ENCODE measurements at places on chromosomes 3 and 15.

DNA sequence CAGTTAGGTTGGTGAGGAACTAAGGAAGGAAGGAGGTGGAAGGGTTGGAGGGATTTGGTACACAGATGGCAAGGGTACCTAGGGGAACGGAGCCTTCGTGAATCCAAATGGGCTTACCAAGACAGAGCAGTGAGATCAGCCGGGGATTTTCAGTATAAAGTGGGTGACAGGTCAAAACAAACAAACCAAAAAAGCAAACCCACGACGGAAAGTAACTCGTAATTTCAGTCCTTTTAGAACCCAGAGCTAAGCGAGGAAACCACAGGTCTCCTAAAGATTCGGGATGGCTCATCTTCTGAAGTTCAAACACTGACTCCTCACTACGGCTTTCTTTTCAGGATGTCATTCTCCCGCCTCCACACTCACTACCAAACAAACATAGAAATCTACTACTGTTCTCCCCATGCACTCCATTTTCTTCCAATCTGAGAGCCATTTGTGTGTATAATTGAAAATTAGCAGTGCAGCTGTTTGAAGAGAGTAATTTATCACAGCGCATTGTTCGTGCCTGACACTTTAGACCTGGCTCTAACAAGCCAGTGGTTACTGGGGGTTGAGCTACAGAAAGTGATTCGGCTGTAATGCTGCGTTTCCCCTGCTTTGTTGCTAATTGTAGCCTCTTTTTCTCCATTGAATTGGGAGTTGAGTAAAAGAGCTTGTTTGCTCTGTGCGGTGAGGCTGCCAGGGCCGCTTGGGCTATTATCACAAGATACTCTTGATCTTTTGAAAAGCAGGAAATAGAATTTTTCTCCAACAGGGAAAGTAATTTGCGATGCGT is 64.7 kb upstream of the CCDC39 start:
- no peak for DNase-seq

DNA sequence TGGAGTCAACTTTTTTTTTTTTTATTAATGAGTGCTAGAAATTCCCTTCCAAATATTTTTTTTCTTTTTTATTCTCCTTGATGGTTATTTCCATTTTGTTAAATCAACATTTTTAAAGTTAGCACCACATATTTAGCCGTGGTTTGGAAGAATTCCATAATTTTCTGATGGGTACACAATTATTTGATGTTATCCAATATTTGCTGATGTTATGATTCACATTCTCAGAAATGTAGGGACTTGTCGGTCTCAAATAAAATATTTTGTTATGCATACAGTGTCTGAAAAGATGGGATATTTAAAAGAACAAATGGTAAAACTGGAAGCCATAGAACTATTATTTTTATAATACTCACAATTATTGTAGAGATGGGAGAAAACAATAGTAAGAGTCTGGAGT is 911.5 kb upstream of the GBE1 start:
- DNase-seq, result no peak

DNA sequence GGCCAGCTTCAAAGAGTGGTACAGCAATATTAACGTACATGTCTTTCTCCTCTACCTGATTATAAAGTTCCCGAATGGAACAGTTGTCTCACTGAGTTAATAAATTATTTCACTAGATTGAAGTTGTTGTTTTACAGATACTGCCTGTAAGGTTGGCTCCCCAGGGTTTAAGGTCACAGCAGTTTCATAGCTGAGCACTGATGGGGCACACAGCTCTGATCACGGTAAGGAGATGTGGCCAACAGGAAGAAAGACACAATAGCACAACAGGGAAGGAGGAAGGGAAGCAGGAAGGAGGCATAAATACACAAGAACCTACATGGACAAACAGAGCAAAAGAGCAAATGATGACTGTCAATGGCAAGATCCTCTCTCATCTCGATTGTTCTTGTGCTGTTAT is 215.6 kb downstream of the WNT5A start:
- no peak for DNase-seq

DNA sequence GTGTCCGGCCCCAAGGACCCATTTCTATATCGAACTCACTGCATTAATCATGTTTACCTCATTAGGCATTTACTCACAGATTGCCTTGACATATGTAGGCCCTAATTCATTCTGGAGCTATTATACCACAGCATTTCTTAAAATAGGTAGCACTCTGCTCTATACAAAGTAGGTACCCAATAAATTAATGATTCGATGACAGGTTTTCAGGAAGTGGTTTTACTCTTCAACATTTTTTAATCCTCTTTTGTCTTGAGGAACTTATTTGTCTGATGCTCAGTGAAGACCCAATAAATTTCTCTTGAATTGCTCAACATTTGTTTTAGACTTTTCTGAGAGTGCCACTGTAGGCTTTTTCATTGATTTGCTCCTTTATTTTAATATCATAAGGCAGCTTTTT is 12.1 kb downstream of the TGFBR2 start:
- DNase-seq, result no peak

DNA sequence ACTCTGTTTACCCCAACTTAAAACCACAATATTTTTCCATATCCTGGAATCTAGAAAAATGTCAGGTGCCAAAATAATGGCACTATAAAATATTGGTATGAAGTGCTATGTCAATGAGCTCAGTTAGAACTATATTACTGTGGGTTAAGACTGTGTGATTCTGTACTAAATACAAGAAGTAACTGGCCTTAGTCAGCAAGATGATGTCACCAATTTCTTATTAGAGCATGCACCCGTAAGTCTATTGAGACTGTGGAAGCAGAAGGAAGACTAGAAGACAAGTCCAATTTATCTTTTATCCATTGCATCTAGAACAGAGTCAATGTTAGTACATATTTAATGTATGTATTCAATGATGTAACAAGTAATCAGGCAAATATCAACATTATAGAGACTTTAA is 25.0 kb downstream of the LRRC58 start:
- no peak for DNase-seq

DNA sequence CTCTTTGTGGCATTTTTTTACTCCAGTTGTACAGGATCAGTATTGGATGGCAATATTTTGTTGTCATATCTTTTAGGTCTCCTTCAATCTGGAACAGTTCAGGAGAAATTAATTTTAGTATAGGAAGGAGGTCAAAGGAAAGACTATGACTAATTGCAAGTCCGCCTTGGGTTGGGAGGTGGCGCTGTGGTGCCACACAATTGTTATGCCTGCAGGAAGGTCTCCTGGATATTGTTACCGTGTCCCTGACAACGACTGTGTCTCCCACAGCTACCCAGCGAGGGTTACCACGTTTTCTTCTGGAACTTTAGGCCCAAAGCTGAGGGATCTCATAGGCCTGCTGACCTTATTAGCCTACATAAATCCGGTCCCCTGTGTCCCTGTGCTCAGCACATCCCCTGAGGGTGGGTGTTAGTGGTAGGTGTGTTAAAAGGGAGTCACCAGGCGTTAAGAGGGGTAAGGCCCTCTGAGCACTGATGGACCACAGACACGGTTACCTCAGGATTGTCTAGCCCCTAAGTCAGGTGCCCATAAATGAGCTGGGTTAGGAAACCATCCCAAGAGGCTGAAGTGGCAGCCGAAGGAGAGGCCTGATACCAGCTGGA is 31.5 kb downstream of the KCNAB1 start:
- no peak for DNase-seq

DNA sequence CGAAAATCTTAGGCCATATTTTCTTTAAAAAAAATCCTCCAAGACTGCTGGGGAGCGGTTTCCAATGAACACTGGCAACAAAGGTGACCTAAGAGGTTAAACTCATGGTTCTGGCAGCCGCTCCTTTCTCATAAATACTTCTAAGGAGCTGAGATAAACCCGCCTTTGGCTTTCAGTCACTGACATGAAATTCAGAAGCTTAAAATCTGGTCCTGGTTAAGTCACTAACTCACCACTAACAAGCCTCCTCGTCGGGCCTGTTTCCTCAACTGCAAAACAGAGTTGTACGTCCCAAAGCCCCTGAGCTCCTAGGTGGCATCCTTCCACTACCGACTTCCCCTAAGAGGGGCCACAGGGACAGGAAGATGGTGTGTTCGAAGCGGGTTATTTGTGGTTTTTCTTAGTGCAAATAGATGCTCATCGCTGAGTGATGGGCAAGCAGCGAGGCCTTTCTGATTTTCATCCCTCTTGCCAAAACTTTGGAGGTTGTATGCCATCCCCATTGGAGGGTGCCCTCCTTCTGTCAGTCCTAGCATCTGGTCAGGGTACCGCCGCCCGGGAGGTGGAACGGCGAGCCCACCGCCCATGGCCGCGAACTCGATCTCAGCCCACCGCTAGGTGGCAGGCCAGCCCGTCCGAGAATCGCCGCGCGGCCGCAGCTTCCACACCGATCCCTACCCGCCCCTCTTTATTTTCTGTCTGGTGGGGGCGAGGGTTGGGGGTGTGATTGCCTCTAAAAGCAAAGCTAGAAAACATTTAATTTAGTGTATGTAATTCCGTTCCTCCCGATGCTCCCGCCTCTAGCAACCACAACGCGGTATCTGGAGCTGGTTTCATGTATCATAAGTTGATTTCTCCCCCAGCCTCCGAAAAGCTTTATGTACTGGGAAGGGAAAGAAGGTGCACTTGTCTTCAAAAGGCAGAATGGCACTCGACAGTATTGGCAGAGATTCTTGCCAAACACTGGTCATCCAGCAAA is 4.6 kb downstream of the BCL6 start:
- DNase-seq, result peak; percentile 46

DNA sequence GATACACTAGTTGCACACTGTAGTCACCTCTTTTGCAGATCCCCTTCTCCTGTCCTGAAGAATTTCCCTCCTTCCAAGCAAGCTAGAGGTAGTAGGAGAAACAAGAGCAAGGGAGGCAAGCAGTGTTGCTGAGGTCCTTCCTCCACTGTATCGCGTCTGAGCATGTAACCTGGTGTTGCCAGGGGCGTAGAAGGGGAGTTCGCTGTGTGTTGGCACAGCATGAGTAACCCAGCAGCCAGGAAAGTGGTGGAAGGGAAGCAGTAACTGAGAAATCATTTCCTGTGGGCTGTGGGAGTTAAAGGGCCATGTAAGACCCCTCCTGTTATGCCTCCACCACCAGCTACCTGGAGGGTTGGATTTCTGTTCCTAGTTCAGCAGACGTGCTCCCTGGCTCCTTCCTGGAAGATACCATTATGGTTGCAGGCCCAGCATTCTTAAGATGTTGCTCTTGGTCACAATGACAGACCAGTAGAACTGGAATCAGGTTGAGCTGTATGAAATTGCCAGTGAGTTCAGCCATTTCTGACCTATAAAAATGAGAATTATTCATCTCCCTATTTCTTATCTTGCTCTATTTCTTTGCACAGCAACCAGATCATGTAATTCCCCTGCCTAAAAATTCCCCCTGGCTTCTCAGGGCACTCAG is 215.3 kb upstream of the TOPAZ1 start:
- DNase-seq, result no peak

- DNase-seq, result no peak
Measured at GRCh38 chr3:195907684-195907933, 742 bp downstream of the TNK2 start.

- no peak for DNase-seq
Measured at GRCh38 chr15:59437817-59438624, at the start of gene FAM81A. FAM81A (plus strand) TSS chr15:59438186; CDS start chr15:59458627, 20,441 bp downstream.

GRCh38 chr3:30289324-30289723 is 317.1 kb upstream of the TGFBR2 start:
- no peak for DNase-seq

- DNase-seq, result no peak
Measured at GRCh38 chr15:62254137-62254934, 89.3 kb upstream of the C2CD4B start.

DNA sequence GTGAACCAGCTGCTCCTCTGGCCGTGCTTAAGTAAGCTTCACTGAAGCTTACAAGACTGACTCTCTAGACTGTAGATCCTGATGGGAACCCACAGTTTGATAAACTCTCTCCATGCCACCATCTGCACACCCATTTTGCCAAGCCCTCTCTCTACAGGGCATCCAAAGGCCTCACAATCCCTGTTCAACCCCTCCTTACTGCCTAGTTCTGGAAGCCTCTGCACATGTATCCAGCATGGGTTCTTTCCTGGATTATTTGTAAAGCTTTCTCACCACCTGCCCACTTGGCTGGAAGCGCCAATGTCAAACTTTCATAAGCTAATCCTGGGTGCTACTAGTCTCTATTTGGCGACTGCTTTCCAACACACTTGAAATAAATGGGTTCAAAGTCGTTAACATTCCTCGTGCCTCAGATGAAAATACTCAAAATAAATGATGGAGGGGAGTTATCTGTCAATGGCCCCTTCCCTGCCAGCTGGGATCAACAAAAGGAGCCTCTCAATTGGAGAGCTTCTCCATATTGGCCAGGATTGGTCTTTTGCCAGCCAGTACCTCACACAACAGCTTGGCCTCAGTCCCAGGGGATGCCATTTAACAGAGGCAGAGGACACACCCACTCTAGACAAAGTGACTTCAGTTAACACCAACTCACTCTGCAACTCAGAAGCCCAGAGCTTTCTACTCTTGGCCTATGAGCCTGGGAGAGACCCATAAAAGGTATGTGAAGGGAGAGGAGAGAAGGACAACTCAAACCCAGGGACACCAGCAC is 48.1 kb downstream of the SH3BP5 start:
- DNase-seq, result no peak

- no peak for DNase-seq
Measured at GRCh38 chr3:158617982-158618875, 26.1 kb upstream of the GFM1 start.

GRCh38 chr3:95184038-95184437 is 1121.2 kb downstream of the NSUN3 start:
- DNase-seq, result no peak

GRCh38 chr3:129688271-129688895 is 81.9 kb upstream of the PLXND1 start:
- no peak for DNase-seq

- DNase-seq, result no peak
Measured at GRCh38 chr3:169260296-169260695, 403.2 kb downstream of the MECOM start.

DNA sequence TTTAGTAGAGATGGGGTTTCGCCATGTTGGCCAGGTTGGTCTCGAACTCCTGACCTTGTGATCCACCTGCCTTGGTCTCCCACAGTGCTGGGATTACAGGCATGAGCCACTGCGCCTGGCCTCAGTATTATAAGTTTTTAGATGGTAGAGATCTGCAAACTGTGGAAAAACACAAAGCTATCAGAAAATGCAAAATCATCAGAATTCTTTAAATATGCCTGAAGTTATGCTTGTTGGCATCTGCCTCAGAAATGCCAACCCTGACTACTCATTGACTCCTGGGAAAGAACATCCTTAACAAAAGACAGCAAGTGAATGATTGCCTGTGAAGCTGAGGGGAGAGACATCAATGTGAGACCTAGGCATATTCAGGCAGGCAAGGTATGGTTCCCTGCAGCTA is 94.3 kb upstream of the MB21D2 start:
- no peak for DNase-seq

Data from stimulated activated CD8-positive, alpha-beta memory T cell treated with anti-CD3 and anti-CD28 coated beads, Interleukin-4, amount 100 ng/mL, for 4 hours (primary cell).